Activated naive CD4-positive, alpha-beta T cell treated with anti-CD3 and anti-CD28 coated beads for 36 hours (primary cell): ENCODE measurements at places on chromosomes 2 and 18. TPM values are rescaled to one million over a fixed set of nuclear protein-coding genes. Genes with fewer than 3 reads are reported as not detected.

Gene PTPRN
- not detected for total RNA-seq

Gene COL6A3
- 3.0 TPM for total RNA-seq

Gene MATN3
- total RNA-seq: not detected

Gene FER1L5
- total RNA-seq: not detected

Gene CRYGC
- not detected for total RNA-seq

Gene MOCOS
- not detected for total RNA-seq

Gene GNLY
- 3.2 TPM for total RNA-seq

Gene SCTR
- not detected for total RNA-seq

Gene B3GNT7
- not detected for total RNA-seq

Gene RSAD2
- 9.9 TPM for total RNA-seq

Gene SH3RF3
- total RNA-seq: 2.0 TPM

Gene GALR1
- not detected for total RNA-seq

Gene DYNAP
- total RNA-seq: not detected

Gene KRTCAP3
- total RNA-seq: 5.0 TPM

Gene BCL2
- total RNA-seq: 48.4 TPM

Gene FEV
- total RNA-seq: not detected

Gene GLI2
- not detected for total RNA-seq

Gene TRAPPC12
- 44.3 TPM for total RNA-seq

Gene SFT2D3
- 3.1 TPM for total RNA-seq

Gene LHCGR
- total RNA-seq: not detected

Gene ADGRF3
- 3.0 TPM for total RNA-seq

Gene GCKR
- not detected for total RNA-seq

Gene FOXI3
- total RNA-seq: not detected

Gene KDM3A
- total RNA-seq: 47.3 TPM

Gene SDC1
- 0.67 TPM for total RNA-seq

Gene NXPH2
- total RNA-seq: not detected

Gene PARD6G
- total RNA-seq: not detected

Gene CXCR4
- 70.2 TPM for total RNA-seq

Gene DRC1
- not detected for total RNA-seq

Gene KCNJ3
- total RNA-seq: not detected

Gene MPP4
- not detected for total RNA-seq

Gene CCL20
- 9.6 TPM for total RNA-seq

Gene EVX2
- total RNA-seq: not detected

Gene GKN2
- total RNA-seq: not detected

Gene DDX1
- 64.1 TPM for total RNA-seq

Gene COLEC12
- not detected for total RNA-seq

Gene CCDC141
- 4.6 TPM for total RNA-seq

Gene DCC
- total RNA-seq: not detected

Gene EPB41L3
- total RNA-seq: 7.2 TPM

Gene ESPNL
- total RNA-seq: 0.05 TPM

Gene NT5C1B
- total RNA-seq: not detected

Gene AQP12B
- not detected for total RNA-seq

Gene ERFE
- not detected for total RNA-seq

Gene CNGA3
- not detected for total RNA-seq

Gene SRD5A2
- not detected for total RNA-seq

Gene MRO
- total RNA-seq: not detected

Gene QPCT
- 0.42 TPM for total RNA-seq

Gene YES1
- total RNA-seq: 6.7 TPM

Gene RAB6D
- not detected for total RNA-seq

Gene SERPINB3
- total RNA-seq: not detected

Gene MC5R
- total RNA-seq: not detected

Gene RAB6C
- total RNA-seq: not detected

Gene CELF4
- total RNA-seq: not detected

Gene BOLL
- 0.12 TPM for total RNA-seq
